ENCODE measurements at places on chromosomes 11 and 22. TPM values are rescaled to one million over a fixed set of nuclear protein-coding genes. Genes with fewer than 3 reads are reported as not detected.

DNA sequence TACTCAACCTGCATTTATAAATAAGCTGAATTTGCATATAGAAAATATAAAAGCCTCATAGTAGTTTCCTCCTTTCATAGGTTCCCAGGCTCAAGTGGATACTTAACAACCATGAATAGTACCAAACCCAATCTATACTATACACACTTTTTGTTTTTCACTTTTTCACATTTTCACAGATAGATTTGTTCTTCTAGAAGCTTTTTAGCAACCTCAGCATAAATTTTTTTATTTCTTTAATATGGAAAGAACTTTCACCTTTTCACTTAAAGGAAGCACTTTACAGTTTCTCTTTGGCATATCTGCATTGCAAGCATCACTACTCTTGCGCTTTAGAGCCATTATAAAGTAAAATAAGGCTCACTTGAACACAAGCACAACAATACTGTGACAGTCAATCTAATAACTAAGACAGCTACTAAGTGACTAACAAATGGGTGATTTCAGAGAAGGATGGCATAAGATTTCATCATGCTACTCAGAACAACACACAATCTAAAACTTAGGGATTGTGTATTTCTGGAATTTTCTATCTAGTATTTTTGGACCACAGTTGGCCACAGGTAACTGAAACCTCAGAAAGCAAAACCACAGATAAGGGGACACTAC is 1063.6 kb downstream of the FAM181B start:
- DNase-seq = no peak

GRCh38 chr11:13054278-13054677 is 45.2 kb downstream of the RASSF10 start:
- DNase-seq = no peak

DNA sequence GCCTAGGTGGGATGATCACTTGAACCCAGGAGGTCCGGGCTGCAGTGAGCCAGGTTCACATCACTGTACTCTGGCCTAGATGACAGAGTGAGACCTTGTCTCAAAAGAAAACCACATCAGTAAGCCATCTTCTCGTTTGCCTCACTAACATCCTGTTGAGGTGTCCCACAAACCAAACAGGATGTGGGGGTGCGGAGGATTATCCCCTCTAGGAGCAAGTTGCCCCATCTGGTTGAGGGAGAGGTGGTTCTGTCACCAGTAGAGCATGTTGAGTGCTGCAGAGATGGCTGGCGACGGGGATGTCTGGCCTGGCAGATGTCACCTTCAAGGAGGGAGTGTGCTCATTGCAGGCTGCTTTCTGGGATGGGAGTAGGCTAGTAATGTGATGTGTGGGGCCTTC is 72.4 kb downstream of the ZNRF3 start:
- DNase-seq = no peak

DNA sequence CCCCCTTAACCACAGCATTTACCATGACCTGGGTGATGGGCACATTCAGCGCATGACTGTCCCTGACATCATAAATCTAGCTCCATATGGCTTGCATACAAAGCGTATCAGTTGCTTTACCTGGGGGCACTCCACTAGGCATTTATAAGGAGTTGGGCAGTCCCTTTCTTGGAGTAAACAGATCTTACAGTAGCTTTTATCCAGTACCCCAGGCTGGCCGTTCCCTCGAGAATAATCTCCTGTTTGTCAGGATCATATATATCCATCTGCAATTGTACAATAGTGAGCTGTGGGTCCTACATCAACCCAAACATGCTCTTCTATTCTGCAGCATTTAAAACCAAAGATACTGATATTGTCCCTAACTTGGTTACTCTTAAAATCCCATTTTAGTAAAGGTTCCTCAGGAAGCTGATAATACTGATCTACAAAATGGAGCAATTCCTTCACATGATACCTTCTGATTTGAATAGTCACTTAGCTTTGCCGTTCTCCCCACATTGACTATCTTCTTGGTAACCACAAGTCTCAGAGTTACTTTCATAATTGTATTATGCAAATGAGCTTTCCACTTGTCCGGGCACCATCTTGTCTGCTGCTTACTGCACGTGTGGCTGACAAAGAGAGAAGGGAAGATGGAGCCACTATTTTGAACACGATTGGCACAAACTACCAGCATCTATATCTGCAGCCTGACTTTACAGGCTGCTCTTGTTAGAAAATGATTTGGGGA is 205.0 kb downstream of the CWF19L2 start:
- DNase-seq = no peak

GSTP1 gene
- total RNA-seq = 509 TPM

Data from osteocyte (in vitro differentiated cells).